ENCODE measurements at places on chromosomes 3 and 15.
A peak's percentile ranks its signal among the peaks of the same experiment; 100 is the strongest.

GRCh38 chr3:50573566-50574443, 4.5 kb downstream of the HEMK1 start:
- DNase-seq, result no peak

DNA sequence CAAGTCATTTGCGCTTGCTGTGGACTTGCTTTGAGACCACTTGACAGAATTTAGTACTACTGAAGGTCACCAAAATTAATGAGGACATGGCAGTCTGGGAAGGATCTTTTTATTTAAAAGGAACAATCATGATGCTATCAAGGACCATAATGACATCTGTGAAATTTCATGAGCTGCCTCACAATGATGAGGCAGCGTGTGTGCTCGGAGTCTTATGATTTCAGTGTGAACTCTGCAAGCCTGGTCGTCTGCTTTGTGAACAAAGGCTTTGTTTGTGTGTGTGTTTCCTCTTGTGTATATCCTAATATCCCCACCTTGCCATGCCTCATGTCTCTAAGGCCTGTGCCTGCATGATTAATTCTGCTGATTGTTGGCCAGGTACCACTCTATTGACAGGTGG, 46.7 kb downstream of the RAD54L2 start:
- DNase-seq, result no peak

DNA sequence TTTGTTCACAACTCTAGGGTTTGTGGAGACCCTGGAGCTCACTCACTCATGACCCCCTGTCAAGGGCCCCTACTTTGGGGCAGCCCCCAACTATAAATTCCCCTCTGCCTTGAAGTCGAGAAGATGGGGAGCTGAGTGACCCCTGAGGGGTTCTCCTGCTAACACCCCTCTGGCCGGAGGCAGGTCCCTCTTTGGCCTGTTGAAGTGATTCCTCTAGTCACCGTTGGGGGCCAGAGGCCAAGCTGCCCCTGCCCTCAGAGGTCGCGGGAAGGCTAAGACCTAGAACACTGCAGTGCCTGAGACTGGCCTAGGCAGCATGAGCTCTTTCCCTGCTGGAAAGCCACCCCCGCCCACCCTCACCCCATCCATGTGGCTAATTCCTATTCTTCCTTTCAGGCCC, 15.4 kb upstream of the SKOR1 start:
- DNase-seq, result no peak

GRCh38 chr15:60795889-60796288, 316.9 kb upstream of the ICE2 start:
- DNase-seq, result no peak

GRCh38 chr3:101383156-101383575, 62.8 kb upstream of the IMPG2 start:
- no peak for DNase-seq

- no peak for DNase-seq
These were observed 51.0 kb upstream of the KLF13 start for GRCh38 chr15:31275331-31276262.

DNA sequence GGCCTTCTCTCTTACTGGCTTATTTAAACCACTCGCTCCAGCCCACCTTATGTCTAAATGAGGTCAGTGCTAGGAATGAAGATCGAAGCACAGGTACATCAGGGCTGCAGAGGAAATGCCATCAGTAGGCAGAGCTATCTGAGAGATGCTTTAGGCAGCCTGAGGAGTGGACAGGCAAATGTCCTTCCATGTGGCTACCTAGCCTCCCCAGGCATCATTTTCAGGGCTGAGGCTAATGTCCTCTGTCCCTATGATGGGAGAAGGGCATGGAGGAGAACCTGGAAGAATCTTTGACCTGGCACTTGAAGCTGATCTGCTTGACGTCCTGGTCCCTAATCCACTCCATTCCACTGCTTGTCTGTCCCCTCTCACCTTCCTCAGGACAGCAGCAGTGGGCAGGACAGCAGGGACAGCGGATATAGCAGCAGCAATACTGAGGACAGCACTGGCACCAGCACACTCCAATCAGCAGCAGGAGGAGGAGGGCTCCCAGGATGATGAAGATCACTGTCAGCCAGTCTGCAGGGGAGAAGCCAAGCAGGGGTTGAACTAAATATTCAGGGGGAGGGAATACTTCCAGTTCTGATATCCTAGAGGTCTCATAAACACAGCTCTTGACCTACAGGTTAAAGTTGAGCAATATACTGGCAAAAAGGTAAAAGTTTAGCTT, 21.0 kb downstream of the ILDR1 start:
- no peak for DNase-seq

- no peak for DNase-seq
These were observed 283.3 kb upstream of the RGMA start for GRCh38 chr15:93372208-93372864.

DNA sequence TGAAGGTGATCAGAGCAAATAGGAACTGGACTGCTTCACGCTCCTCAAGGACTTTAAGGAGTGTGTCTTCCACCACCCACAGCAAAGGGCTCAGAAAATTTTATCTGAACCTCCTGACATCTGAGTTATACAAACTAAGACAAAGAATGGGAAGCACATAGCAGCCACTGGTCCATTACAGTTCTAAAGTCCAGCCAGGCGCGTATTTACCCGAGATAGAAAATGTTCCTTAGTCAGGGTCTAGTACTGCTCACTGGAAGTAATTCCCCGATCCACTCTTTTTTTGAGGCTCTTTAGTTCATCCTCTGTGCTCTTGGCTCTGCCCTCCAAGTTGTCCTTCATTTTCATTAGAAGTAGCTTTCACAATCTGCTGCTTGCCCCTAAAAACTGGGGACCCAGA, 88.5 kb upstream of the GOLGA8J start:
- DNase-seq, result no peak

DNA sequence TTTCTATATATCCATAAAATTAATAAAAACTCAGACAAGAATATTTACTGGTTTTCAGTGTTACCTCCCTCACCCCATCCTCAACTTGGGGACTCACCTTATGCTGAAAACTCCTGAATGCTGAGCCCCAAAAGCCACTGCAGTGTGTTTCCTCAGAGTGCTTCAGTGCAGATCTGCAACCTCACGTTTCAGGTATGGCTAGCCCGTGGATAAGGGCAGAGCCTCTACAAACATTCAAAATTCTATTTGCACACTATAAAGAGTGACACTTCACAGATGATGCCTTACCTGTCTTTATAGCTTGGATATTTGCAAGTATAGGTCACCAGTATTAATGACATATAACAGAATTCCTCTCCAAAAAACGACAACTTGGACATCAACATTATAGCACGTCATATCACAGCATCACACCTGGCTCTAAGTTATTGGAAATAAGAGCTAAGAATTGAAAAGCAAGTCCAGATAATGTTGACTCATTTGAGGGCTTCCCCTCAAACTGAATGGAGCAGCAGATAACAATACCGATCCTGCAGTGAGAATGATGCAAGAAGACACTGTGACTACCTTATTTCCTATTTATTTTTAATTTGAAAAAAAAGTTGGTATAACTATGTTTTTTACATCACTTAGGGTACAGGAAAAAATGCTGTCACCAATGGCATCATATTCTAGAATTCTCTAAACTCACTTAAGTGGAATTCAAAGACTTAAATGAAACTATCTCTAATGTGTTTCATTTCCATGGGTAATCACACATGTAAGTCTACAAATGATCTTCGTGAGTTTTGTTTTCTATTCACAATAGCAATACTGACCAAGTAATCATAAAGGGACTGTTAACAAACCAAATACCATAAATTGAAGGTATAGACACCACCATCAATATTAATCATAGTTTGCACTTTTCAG, 40.7 kb upstream of the RSL24D1 start:
- DNase-seq, result no peak

DNA sequence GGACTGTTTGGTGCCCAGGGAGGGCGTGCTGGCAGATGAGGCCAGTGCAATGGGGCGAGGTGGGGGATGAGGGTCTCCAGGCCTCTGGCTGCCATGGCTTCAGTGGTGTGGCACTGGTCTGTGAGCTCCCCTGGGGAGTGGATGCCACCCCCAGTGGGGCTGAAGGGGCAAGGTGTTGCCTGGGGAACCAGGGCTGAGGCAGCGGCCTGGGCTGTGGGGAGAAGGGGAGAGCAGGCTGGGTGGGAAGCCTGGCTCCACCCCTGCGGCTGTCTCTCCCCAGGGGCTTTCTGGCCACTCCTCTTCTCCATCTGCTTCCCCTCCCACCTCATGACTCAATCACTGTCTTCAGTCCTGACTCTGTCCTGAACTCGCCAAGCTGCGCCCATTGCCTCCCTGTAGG, 88.4 kb upstream of the TLE3 start:
- no peak for DNase-seq

GRCh38 chr3:39358333-39358732, 24.8 kb upstream of the SLC25A38 start:
- DNase-seq, result no peak

GRCh38 chr3:11638495-11639358, 5.0 kb downstream of the VGLL4 start:
- DNase-seq, result no peak

- no peak for DNase-seq
These were observed 439.3 kb upstream of the ARPP21 start for GRCh38 chr3:35200056-35200455.

DNA sequence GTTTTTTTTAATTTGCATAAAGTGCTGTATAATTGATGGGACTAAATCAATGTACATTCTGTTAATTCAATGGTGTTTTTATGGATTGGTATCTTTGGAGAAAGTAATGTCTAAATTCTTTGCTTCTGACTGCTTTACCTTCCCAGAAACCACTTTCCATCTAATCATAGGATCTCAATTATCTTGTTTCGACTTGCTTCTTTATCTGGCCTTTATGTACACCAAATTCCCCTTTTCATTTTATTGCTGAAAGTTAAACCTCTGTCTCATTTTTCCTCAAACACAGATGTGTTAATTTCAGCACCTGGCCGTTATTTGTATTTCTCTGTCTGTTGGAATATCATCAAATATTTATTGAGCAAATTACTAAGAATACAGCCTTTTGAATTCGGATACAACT, 287.3 kb upstream of the GBE1 start:
- DNase-seq, result no peak

GRCh38 chr3:131174752-131175151, 148.1 kb downstream of the NEK11 start:
- no peak for DNase-seq

DNA sequence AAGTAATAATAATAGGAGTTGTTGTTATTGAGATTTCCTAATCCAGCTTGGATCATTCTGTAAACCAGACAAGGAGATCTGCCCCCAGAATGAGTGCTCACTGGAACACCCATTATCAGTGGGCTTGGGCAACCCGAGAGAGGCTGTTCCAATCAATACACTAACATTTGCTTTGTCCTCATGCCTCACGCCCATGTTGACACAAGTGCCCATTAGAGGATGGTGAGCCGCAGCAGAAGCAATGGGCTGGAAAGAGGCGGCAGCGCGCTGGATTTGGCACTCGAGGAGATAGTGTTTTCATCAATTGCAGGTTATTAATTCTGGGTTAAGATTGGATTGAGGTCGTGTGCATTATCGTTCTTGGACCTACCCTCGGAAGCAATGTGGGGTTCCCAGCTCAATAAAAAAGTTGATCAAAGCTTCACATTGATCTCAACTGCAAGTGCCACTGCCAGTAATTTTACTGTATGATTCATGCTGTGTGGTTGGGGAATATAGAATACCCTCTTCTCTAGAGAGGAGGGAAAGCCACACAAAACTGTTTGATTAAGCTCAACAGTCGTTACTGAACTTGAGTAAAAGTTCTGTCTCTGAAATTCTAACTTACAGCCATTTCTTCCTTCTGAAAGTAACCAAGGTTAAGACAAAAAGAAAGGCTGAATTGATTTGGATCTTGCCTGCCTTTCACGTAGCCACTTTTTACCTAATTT, 15.7 kb downstream of the LYZL4 start:
- DNase-seq, result peak; percentile 44

DNA sequence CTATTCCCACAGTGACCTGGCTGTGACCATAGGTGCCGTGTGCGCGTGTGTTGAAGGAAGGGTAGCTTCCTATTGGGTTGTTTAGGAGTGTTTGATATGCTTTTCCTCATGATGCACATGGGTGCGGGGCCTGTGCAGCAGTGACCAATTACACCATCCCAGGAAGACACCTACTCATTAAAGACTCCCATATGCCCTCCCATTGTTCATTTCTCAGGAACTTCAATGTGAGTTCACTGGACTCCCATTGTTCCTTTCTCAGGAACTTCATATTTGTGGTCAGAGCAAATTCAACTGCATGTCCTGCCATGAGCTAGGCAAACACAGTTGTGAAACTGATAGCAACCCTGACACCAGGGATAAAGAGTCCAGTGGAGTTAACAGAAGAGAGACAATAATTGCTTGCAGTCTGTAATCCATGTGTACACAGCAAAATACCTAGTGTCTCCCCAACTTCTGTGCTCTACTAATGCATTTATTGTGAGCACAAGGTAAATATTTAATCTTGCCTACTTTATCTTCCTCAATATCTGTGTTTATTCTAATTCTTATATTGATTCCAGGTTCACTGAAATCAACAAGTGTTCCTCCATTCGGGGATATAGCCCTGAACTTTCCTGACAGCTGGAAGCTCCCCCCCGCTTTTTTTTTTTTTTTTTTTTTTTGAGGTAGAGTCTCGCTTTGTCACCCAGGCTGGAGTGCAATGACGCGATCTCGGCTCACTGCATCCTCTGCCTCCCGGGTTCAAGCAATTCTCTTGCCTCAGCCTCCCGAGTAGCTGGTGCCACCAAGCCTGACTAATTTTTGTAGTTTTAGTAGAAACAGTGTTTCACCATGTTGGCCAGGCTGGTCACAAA, 57.5 kb upstream of the GCNT3 start:
- no peak for DNase-seq

GRCh38 chr15:92383519-92384324, 10.0 kb upstream of the ST8SIA2 start:
- no peak for DNase-seq

DNA sequence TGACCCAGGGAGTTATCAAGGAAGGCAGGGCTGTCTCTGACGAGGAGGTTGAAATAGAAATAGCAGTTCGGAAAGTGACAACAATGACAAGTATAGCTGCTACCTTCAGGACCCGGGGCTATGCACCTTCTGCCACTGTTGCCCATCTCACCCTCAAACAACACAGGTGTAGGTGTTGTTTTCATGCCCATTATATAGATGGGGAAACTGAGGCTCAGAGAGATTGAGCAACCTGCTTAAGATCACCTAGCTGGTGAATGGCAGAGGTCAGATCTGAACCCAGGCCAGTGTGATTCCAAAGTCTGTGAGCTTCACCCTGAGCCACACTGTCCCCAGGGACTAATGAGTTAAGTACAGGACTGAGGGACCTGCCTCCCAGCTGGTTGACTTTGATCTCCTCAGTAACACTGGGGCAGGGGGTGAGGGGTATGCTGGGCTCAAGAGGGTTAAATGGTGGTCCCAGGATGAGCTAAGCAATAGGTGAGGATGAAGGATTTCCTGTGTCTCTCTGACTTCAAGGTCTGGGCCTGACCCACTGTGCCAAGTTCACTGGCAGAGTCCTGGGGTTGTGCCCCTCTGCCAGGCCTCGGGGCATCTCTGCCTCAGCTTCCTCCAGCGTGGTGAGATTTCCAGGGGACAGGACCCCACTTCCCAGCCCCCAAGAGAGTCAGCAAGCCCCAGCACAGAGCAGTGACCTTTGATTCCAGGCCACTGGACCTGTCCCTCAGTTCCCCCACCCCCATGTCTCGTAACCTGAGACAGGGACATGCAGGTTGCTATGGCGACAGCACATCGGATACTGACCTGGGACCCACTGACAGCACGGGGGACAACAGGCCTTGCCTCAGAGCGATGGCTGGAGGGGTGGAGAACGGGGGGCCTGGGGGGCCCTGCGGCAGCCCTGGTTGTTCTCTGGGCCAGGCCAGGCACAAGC, 35.0 kb downstream of the ATP2B2 start:
- no peak for DNase-seq

Data from NCI-H2227 treated with DMSO at 0.1 percent for 48 hours (cell line).